Breast epithelium (tissue), 4 donors: ENCODE measurements at places on chromosomes 16 and 17.

- no peak for DNase-seq
Observed at GRCh38 chr17:76667491-76667755, 23.9 kb upstream of the ST6GALNAC1 start.

- no peak for DNase-seq
Observed at GRCh38 chr16:59369523-59369922, 635.4 kb upstream of the GOT2 start.

- DNase-seq = no peak
Observed at GRCh38 chr17:17569691-17570090, 21.8 kb downstream of the PEMT start.

DNA sequence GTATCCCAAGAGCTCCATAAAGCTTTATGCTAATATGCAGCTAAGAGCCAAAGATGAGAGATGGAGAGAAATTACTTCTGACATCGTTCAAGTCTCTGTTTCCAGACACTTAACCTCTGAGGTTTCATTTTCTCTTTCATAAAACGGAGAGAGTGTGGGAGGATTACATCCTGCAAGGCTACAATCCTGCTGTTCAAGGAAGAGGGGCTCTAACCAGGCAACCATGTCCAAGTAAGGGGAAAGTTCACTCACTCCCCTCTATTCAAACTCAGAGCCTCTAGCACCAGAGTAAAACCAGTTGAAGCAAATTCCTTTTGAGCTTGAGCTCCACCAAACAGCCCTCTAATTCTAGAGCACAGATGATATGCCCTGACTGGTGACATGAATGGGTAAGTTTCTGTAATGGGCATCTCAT is 397.4 kb downstream of the NPIPA8 start:
- no peak for DNase-seq

DNA sequence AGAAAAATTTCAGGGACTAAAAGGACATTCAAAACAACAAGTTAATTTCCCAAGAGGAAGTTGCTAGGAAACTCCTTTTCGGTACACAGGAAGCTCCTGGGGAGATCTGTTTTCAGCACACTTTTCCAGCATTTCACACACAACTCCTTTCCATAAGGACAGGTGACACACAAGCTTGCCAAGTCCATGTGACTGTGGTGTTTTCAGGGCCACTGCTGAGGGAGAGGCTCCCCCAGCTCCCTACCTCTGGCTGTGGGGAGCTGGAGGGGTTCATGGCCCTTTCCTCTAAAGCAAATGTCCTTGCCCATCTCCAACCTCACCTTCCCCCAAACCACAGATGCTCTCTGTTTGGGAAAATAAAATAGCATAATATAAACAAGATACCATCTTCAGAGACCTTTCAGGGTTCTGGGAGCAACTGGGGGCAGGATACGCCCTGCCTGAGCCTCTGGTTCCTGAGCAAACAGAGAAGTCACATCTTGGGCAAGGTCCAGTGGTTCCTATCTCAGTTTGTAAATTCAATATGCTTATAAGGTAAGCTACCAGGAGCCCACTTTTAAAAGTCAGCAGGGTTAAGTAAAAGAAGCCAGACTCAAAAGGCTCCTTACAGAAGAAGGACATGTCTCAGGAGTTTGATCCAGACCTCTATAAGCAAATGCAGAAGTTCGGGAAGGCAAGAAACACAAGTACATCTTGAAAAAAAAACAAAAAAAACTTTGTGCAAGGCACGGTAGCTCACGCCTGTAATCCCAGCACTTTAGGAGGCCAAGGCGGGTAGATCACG is 3.0 kb downstream of the PDZD9 start:
- no peak for DNase-seq

DNA sequence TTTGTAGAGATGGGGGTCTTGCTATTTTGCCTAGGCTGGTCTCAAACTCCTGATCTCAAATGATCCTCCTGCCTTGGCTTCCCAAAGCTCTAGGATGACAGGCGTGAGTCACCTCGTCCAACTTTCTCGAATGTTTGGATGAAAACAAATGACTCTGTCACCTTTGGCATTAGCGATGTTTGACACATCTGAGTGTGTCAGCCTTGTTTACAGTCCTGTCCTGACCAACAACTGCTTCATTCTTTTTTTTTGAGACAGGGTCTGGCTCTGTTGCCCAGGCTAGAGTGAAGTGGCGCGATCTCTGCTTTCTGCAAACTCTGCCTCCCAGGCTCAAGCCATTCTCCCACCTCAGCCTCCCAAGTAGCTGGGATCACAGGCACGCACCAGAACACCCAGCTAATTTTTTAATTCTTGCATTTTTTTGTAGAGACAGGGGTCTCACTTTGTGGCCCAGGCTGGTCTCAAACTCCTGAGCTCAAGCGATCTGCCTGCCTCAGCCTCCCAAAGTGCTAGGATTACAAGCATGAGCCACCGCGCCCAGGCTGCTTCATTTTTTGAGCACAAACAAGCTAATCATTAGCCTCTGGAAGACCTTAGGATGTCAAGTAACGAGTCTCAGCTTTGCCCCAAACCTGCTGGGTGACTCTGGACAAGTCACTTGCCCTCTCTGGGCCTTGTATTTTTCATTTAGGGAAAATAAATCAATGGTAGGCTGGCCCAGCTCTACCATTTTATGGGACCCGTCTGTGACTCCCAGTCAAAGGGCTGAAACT is 7.4 kb downstream of the MYH11 start:
- DNase-seq = no peak

- DNase-seq = peak; percentile 84
Observed at GRCh38 chr17:28760601-28761562, 17.1 kb downstream of the TRAF4 start.

DNA sequence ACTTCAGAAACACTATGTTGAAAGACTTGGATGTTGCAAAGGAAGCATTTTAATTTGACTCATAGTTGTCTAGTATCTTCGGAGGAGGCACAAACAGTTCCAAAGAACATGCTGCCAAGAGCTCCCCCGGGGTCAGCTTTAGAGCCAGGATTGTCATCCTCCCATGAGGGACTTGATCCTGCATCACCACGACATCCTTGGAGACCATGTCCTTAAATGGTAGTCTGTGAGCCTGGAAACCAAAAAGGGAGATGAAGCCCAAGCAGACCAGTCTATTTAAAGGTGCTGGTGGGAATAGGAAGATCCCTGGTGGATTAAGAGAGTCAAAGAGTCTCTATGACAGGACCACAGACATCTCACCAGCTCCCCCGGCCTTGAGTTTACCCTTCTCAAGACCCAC is 33.3 kb upstream of the DYNLRB2 start:
- DNase-seq = no peak

DNA sequence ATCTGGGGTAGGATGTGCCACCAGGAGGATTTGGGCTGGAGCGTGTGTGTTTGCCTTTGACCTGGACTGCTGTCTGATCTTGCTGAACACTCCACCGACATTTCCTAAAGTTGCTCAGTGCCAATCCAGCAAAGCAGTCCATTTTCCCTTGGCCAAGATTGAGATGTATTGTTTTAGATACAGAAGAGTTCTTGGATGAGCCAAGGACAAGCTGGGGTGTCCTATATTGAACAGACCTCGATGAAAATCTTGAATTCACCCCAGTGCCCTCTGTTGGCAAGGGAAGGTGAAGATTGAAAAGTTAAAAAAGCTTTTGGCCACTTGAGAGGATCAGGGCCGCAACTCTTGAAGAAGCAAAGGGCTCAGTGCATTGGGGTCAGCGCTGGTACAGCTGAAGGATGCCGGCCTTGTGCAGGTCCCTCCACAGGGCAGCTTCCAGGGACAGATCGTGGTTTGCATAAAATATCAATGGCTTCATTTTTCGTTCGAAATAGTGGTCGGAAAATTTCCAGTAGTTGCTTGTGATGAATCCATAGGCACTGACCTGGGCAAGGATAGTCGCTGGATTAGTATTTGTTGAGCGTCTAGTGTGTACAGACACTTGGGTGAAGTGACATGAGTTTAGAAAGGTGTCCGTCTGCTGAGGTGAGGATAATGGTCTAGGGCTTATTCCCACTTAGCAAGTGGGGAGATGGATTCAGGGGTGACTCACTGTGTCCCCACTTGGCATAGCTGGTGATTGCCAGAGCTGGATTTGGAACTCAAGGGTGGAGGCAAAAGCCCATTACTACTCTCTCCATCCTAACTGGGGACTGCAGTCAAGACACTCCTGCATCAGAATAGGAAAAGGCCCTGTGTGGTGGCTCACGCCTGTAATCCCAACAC is 19.7 kb downstream of the ST6GALNAC2 start:
- DNase-seq = no peak

GRCh38 chr16:15576960-15577958 is 65.7 kb downstream of the MARF1 start:
- no peak for DNase-seq

DNA sequence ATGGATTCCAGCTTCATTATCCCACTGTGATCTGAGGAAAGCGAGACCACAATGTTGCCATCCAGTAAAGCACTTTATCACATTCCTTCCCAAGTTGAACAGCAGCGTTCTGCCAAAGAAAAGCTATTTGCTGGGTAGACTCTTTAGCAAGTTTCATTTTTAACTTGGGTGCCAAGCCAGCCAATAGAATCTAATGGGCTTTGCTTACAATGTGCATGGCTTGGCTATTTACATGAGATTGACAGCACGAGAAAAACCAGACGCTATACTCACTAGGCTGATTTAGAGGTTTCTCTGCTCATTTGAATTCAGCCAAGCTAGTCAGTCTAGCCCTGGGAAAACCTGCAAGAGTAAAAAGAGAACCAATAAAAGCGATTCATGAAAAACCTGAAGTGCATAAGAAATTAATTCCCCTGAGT is 108.9 kb downstream of the CDH13 start:
- no peak for DNase-seq

DNA sequence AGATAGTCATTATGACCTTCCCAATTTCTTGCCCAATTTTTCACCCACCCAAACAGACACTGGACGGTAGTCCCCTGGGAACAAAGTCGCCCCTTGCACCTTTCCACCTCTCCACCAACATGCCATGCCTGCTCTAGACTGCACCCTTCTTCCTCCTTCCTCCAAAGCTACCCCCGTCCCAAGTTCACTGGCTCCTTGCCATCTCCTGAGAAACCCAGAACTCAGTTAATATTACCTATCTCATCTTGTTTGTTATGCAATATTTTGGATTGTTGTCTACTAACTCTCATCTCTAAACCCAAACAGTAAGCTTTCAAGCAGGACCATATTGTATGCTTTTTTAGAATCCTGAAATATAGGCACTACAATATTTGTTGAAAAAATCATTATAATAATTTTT is 63.3 kb downstream of the USP31 start:
- no peak for DNase-seq

- DNase-seq = no peak
Observed at GRCh38 chr17:73933164-73933766, 270.2 kb upstream of the RPL38 start.

DNA sequence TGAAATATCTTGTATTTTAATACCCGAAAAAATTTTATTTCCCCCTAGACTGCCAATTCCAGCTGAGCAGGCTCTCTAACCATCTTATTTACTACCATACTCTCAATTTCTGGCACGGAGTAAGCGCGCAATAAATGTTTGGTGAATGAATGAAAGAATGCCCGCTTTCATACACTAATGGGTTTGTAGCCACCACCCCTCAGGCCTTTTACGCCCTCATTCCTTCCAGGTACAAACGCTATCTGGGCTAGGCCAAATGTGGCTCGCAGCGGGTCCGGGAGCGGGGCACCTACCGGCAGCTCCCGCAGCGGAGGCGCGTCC is 536 bp upstream of the PLD2 start:
- no peak for DNase-seq

DNA sequence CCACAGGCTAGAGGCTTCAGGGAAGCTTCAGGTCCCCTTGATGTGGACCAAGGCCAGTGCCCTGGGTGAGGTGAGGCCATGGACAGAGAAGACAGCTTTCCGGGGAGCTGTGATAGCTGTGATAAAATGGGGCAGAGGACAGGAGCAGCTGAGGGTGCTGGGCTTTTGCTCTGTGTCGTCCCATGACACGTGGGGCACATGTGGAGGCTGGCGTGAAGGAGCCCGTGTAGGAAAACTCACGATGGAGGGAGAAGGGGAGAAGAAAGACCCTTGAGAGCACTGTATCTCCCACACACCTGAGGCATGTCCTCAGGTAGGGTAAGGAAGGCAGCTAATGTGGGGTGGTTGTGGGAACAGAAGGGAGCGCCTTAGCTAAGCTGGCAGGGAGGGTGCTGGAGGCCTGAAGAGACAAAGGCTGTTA is 21.3 kb downstream of the B9D1 start:
- peak; percentile 28 for DNase-seq

- no peak for DNase-seq
Observed at GRCh38 chr17:3691617-3692067, 4.3 kb downstream of the P2RX5 start.

GRCh38 chr17:15247891-15248529 is 17.1 kb downstream of the PMP22 start:
- DNase-seq = no peak

DNA sequence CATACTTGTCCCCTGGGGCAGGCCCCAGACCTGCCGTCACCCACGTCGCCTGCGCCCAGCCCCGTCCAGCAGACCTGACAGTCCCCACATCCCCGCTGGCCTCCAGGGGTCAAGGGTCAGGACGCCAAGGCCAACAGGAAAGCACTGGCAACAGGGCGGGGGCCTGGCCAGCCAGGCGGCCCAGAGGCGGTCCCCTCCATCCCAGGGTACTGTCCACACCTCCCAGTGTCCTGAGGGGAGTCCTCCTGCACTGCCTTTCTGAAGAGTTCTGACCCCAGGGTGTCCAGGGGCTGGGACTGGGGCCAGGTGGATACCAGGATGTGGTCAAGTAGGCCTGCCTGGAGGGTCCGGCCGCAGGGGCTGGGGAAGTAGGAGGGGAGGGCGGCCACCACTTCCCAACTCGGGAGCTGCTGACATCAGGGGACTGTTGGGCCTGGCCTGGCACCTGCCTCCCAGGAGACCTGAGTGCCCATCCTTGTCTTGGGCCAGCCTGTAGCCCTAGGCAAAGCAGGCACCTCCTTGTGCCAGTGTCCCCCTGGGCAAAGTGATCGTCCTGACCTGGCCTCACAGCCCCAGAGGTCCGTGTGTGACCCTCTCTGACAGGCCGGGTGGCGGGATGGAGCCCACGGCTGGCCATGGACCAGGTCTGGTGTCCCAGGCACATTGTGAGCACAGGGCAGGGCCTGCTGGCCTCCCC is 6.7 kb upstream of the AXIN1 start:
- no peak for DNase-seq

DNA sequence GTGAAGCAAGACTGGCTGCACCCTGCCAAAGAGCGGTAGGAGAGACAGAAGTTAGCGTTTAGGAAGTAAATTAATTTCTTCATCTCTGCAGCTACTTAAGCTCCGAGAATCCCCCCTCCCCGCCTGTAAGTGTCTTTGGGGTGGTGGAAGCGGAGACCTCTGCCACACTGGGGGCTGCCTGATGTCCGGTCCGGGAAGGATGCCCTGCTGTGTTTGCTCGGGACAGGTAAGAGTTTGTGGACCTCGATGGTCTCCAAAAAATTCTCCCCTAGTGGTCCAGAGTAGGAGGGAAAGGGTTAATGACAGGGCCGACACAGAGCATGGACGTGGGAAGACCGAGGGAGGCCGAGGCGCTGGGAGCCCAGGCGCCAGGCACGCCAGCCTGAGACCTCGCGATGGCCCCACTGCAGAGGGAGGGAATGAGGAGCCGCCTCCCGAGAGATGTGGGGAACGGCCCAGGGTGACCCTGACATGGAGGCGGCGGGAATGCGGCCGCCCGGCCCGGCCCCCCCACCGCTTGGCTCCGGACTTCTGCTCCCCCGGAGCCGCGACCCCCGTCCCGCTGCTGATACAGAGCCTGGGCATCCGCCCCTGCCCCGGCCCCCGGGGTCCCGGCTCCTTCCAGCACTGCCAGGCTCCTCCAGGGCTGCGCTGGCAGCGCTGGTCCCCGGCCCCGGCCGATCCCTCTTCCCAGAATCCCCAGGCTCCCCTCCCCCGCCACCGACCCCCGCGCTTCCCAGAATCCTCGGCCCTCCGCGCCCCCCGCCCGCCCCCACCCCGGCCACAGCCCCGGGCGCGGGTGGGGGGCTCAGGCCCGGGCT is 680 bp downstream of the ZNF629 start:
- no peak for DNase-seq
